Fibroblast of skin of back (primary cell): ENCODE measurements at places on chromosomes 16 and 17.

- no peak for DNase-seq
Observed at GRCh38 chr17:51351890-51352289, 91.5 kb downstream of the UTP18 start.

GRCh38 chr17:75844530-75845057, 390 bp upstream of the UNC13D start:
- no peak for DNase-seq

GRCh38 chr16:67345401-67345800, 18.8 kb downstream of the LRRC36 start:
- DNase-seq, result no peak

DNA sequence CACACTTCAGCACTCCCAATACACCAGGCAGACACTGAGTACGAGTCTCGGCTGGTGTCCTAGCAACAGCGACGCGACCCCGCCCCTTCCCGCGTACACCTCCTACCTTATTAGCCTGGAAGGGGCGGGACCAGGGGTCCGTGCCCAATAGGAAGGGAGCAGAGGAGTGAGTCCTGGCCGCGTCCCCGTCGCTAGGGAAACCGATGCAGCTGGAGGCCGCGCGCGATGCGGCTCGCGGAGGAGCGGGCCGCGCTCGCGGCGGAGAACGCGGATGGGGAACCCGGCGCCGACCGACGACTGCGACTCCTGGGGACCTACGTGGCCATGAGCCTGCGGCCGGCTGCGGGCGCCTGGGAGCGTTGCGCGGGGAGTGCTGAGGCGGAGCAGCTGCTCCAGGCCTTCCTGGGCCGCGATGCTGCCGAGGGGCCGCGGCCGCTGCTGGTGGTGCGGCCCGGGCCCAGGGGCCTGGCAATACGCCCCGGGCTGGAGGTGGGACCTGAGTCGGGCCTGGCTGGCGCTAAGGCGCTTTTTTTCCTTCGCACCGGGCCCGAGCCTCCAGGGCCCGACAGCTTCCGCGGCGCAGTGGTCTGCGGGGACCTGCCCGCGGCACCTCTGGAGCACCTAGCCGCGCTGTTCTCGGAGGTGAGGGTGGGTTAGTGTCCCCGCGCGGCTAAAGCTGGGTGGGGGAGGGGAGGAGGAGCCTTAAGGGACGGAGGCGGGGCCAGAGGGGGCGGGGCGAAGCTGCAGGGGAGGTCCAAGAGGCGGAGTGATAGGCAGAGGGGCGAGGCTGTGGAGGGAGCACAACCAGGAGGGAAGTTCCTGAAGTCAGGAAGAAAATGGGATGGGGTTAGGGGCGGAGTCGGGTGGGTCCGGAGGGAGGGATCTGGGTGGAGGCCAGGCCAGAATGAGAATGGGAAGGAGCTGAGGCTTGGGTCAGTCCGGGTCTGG, at the start of gene DNAH9:
Gene DNAH9, plus strand, starts transcription at position 197 of the 948 bp plus-strand sequence. Its CDS starts 29 bp downstream, at position 226.
- DNase-seq, result peak; percentile 82

GRCh38 chr16:10240854-10241613, 58.8 kb upstream of the GRIN2A start:
- no peak for DNase-seq

DNA sequence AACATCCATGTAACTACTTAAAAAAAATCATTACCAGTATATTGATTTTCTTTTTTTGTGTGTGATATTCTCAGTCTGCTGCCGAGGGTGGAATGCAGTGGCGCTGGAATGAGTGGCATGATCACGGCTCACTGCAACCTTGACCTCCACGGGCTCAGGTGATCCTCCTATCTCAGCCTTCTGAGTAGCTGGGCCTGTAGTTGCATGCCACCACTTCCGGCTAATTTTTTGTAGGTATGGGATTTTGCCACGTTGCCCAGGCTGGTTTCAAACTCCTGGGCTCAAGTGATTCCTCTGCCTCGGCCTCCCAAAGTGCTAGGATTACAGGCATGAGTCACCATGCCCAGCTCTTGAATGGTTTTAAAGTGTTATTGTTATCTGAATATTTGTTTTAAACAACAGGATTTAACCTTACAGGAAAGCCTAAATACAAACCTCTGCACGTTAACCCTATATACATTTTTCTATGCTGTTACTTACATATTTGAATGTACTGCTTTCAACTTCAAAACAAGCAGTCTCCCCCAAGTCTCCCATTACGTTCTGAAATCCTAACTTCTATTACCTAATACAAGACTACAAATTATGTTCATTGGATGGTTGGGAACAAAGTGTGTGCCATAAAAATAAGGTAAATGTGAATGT, 61.7 kb downstream of the KPNA2 start:
- DNase-seq, result no peak

- DNase-seq, result no peak
Observed at GRCh38 chr17:73589363-73589980, 54.8 kb downstream of the SDK2 start.

- DNase-seq, result no peak
Observed at GRCh38 chr17:18143044-18143936, 34.7 kb downstream of the MYO15A start.

DNA sequence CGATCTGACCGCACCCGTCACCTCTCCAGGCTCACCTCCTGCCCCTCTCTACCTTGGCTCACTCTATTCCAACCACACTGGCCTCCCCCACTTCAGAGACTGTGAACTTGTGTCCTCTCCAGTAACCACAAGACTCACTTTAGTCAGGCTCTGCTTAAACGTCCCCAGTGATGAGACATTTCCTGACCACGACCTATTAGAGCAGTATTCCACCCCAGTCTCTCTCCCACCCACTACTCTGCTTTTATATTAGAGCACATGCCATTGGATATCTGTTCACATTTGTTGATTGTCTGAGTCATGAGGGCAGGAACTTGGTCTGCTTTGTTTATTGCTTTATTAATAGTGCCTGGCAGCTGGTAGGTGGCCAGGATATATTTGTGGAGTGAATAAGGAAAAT, 20.1 kb downstream of the COX11 start:
- DNase-seq, result peak; percentile 87

DNA sequence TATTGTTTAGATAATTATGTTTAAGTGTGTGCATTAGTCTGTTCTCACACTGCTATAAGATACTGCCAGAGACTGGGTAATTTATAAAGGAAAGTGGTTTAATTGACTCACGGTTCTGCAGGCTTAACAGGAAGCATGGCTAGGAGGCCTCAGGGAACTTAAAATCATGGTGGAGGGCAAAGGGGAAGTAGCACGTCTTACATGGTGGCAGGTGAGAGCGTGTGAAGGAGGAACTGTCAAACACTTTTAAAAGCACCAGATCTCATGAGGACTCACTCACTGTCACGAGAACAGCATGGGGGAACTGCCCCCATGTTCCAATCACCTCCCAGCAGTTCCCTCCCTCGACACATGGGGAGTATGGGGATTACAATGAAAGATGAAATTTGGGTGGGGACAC, 203.5 kb upstream of the GOT2 start:
- DNase-seq, result no peak

GRCh38 chr16:71230122-71230845, at the start of gene HYDIN:
HYDIN (minus strand) TSS chr16:71230722; CDS start chr16:71186895, 43,827 bp downstream.
- peak; percentile 43 for DNase-seq

DNA sequence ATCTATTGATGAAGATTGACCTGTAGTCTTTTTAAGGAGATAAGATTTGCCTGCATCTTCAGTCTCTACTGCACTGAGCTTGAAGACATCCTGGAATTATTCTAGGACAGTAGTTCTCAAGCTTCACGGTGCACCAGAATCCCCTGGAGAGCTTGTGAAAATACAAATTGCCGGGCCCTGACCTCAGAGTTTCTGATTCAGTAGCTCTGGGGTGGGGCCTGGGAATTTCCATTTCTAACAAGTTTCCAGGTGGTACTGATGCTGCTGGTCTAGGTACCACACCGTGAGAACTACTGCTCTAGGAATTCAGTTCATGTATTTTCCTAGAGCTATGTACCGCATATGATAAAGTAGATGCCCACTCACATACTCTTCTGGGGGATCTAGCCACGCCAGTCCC, 246.1 kb downstream of the HS3ST3B1 start:
- no peak for DNase-seq

DNA sequence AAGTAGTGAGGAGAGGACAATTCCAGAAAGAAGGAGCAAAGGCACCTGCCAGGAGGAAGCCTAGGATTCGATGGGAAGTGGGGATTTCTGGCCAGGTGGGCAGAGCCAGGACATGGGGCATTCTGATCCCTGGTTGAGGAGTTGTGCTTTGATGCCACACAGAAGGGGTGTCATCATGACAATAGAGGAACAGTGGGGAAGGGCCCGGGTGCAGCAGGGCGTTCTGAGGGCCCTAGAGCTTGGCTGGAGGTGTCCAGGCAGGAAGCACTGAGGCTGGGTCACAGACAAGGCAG, 4.3 kb downstream of the EVPLL start:
- DNase-seq, result no peak

GRCh38 chr16:3938843-3939624, 58.5 kb upstream of the CREBBP start:
- peak; percentile 92 for DNase-seq

GRCh38 chr17:8125947-8126490, 2.1 kb upstream of the HES7 start:
- DNase-seq, result peak; percentile 35

- peak; percentile 21 for DNase-seq
Observed at GRCh38 chr17:44014133-44014436, 678 bp downstream of the TMEM101 start.

DNA sequence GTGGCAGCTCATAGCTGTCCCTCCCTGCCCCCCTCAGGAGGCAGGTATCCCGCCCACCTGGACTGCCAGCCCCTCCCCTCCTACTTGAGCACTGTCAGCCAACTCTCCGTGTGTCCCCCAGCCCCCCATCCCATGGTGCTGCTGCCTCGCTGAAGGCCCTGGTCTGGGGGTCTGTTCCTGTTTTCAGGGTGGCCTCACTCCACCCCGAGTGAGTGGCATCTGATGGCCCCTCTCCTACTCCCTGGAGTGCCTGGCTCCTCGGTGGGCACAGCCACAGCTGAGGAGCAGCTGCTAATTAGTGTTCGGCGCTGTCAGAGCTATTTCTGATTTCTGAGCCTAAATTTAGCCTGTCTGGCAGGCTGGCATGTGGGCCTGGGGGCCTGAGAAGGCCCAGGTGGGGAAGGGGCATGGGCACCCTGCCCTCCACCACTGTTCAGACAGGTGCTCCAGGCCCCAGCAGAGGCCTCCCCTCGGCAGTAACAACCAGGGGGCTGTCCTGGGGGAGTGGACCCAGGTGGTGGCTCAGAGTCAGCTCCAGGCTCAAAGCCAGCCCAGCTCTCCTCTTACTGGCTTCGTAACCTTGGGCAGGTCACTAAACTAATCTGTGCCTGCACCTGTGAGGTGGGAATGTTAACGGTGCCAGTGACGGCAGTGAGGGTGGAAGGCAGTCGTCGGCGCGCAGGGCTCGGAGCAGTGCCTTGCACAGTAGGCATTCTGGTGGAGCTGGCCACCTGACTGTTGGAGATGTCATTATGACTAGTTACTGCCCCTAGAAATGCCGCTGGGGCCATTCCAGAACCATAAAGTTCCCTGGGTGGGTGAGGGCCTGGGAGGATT, 6.5 kb downstream of the FMNL1 start:
- DNase-seq, result no peak

GRCh38 chr17:68352041-68352440, 60.7 kb downstream of the ARSG start:
- DNase-seq, result no peak

GRCh38 chr17:70225276-70225675, 55.9 kb downstream of the KCNJ2 start:
- no peak for DNase-seq

DNA sequence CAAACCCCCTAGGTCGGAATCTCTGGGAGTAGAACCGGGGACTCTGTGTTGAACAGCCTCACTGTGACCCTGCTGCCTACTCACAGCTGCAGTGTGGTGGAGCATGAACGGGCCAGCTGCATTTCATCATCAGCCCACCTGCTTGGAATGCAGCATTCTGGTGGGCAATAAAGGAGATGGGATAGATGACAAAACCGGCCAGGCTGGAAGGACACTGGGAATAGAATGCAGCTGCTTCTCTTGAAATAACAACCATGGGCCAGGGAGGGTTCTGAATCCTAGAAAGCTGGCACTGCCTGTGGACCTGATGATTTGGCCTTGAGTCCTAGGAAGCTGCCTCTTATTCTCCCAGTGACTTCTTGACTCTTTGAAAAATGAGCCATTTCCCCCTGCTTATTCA, 23.5 kb downstream of the CFAP97D1 start:
- peak; percentile 14 for DNase-seq

DNA sequence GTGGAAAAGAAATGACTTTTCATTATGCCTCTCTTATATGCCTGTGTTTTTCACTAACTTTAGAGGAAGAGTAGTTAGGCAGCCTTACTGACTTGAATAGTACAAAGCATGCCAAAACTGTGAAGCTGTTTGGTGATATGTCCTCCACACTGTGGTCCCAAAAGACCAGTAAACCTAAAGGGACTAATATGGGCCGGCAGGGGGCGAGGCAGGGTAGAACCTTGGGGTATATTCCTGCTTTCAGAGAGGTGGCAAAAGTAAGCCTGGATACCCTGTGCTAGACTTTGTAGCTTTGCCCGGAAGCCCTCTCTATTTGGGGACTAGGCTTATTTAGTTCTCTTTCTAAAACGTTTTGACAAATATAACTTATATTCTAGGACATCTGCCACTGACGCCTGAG, 36.5 kb upstream of the VWA3A start:
- DNase-seq, result no peak
